ENCODE measurements at places on chromosomes 6 and 20. TPM values are rescaled to one million over a fixed set of nuclear protein-coding genes. Genes with fewer than 3 reads are reported as not detected.

The KIFC1 gene
- polyA plus RNA-seq, result 0.04 TPM

The SASH1 gene
- polyA plus RNA-seq, result 12.7 TPM

The CDKN1A gene
- 658 TPM for polyA plus RNA-seq

The ECT2L gene
- 0.19 TPM for polyA plus RNA-seq

- DNase-seq, result no peak
Observed at GRCh38 chr6:43089874-43090558, 13.9 kb downstream of the PTK7 start.

- DNase-seq, result no peak
Observed at GRCh38 chr6:170186006-170186935, 104.6 kb downstream of the DLL1 start.

DNA sequence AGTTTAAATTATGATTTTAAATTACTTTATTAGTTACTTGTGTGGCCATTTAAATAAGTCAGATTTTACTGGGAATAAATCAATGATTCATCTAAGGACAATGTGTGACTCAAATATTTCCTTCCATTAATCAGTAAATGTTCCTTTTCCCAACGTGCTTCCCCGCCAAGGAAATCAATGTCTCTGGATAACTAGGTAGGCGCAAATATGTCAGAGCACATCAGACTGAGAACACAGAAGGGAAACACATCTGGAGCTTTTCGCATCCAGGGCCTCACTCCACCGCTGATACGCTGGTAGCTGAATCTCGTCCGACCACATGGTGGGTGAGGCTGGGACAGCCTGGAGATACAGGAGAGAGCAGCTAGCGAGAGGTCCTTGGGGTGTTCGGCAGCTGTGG, 56.4 kb upstream of the RPS6KA2 start:
- no peak for DNase-seq

- no peak for DNase-seq
Observed at GRCh38 chr20:6024768-6025167, 29.1 kb downstream of the LRRN4 start.

GRCh38 chr6:13305288-13305687, 23.0 kb downstream of the TBC1D7 start:
- DNase-seq, result no peak

DNA sequence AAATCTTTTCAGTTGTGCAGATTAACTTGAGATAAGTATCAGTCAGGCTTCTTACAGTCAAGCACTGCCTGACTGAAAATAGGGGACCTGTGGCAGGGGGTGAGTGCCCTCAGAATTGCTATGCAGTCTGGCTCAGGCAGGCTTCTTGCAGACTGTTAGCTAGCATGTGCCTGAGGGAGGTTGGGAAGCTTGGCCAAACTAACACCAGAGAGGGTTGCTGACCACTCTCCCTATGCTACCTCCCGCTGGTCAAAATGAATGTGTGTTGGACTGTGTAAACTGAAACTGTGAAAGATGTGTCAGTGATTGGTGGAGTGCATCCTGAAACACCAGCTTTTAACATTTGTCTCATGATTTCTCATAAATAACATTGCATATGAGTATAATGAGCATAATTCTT, 622.3 kb upstream of the IMPG1 start:
- DNase-seq, result no peak

GRCh38 chr6:106440546-106440945, 80.0 kb downstream of the CRYBG1 start:
- DNase-seq, result no peak

DNA sequence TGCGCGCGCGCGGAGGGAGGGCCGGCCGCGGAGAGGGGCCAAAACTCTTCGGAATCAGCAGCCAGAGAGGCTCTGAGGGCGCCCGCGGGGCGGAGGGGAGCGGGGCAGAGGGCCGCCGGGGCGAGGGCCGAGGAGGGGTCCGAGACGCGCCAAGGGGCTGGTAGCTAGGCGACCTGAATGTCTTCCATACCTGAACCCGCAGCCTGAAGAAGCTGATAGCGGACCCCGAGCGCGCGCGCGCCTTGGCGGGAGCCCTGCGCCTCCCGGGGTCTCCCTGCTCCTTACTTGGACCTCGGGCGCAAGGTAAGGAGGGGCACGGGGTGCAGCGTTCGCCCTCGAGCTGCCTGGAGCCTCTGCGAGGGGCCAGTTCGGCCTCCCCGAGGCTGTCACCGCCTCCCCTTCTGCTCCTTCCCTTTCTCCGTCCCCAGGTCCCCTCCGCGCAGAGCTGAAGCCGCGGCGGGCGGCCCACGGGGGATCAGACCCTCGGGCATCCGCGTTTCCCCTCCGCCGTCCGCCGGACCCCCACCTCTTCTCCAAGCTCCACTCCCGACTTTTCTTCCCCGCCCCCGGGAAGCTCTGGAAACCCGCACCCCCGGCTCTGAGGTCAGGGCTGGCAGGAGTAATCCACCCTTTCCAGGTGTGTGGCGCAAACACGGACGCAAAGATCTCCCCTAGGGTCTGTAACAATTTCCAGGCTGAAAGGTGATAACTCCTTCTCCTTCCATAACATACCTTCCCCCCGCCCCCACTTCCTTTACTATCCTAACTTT, 13.1 kb upstream of the DEK start:
- no peak for DNase-seq

DNA sequence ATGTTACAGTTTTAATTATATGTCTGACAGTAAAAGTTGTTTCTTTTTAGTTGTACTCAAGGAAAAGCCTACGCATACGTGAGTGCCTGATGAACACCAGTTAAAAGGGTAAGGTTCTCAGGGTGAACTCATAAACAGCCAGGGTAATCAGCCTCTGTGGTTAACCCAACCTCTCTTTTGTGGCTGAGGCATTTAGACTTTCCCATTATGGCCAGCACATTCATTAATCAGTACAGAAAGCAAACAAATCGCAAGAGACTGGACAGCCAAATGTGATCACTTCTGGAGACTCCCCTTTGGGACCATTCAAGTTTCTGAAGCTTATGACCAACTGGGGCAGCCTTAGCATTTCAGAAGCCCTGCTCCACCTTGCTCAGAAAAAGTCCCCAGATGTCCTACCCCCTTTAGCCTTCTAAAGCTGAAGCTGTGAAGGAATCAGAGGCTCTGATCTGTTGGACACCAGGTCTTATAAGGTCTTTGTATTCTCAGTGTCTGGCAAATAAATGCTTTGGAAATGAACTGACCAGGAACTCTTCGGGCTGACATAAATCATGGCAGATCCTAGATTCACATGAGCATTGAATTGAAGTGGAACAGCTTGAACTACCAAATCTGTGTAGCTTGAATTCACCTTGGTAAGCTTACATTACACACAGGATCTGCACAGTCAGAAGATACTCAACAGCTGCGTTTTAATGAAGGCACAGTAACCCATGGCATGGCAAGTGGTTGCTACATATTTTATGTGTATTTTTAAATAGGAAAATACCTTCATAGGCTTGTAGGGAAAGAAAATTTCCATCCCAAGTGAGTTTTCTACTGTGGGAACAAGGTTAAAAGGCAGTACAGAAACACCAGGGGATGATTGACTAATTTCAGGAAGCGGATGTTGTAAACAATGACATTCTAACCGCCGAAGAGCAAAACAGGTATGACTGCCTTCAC, 18.7 kb downstream of the IL20RA start:
- no peak for DNase-seq

DNA sequence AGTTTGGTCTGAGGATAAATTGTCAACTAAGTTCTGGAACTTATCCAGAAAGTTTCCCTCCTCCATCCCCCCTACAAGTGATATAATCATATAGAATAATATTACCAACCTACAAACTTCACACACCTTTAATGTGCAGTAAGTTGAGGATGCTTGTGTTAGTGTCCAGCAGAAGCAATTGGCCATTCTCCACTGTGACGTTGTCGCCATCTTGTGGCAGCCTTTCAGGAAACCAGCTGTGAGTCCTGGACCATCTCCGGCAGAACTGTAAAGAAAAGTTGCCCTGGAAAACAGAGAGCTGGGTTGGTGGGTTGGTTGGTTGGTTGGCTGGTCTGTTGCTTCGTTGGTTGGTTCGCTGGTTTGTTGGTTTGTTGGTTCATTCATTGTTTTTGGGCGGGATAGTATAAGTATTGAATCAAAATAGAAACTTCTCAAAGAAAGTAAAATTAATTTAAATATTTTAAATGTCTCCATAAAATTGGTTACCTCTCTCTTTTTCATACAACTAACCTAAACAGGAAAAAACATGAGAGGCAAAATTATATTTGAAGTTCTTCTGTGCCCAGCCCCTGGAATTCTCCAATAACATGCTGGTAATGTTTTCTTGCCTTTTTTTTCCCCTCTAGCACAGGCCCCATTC, 127.5 kb downstream of the PKHD1 start:
- DNase-seq, result peak; percentile 52

GRCh38 chr20:63529180-63529860, 7.9 kb downstream of the PTK6 start:
- DNase-seq, result peak; percentile 16

- no peak for DNase-seq
Observed at GRCh38 chr6:90096818-90097217, 199.8 kb downstream of the BACH2 start.

DNA sequence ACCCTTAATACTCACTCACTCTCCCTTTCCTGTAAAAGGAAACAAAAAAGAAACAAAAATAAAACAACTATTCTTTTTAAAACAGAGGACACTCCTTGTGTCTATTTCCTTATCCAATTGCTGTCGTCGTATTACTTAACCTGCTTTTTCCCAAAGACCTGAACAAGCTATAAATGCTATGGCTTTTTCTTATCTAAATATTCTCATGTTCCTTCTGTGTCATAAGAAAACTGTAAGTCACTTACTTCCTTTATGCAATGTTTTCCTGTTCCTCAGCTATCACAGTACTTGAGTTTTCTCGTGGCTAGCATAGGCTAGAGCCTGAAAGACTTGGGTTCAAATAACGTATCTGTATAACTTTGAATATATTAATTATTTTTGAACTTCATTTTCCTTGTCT, 99.2 kb downstream of the IRAK1BP1 start:
- no peak for DNase-seq

DNA sequence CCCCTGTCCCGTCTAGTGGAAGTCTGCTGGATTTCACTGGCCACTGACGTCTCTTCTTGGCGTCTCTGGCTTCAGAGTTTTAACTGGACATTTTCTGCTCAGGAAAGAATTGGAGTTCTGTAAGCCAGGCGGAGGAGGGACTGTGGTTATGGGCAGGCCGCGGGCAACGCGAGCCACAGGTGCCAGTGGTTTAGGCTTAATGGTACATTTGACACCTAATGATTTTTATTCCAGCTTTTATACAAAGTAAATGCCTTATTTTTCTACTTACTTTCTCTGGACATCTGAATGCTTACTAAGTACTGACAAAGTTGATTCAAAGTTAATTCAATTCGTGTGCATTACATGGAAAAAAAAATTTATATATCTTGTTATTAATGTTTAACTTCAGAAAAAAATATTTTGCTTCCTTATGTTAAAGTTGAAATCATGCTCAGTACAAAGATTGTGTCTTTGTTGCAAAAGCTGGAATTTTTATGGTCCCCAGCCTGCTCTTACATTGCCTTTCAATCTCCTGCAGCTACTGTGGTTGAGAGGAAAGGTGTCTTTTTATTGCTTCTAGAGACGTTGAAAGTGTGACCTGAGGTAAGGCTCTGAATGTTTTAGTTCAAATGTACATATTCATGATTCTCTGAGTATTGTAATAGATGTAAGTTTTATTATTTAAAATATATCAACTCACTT, 231.0 kb downstream of the SMOC2 start:
- DNase-seq, result no peak

- DNase-seq, result no peak
Observed at GRCh38 chr20:60899320-60899719, 352.7 kb upstream of the CDH4 start.

DNA sequence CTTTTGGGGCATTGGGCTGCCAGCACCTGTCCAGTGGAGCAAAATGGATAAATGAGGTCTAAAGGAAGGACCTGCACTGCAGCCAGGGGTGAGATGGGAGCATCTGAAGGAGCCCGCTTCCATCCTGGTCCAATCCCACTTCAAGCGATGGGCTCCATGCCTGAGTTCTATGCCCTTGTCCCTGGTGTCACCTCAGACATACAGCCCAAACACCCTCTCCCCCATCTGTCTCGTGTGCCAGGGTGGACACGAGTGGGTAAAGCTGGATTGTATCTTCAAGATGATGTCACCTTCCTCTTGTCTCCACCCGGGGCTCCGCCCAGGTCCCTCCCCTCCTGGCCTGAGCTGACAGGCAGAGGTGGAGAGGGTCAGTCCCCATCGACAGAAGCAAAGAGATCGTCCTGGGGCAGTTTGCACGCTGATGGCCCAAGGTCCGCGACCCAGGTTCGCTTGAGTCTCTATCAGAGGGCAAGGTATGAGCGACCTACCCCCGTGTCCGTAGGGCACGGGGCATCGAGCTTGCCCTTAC, 544 bp downstream of the SMIM29 start:
- peak; percentile 62 for DNase-seq

- DNase-seq, result no peak
Observed at GRCh38 chr6:1091900-1092299, 220.0 kb upstream of the FOXQ1 start.

DNA sequence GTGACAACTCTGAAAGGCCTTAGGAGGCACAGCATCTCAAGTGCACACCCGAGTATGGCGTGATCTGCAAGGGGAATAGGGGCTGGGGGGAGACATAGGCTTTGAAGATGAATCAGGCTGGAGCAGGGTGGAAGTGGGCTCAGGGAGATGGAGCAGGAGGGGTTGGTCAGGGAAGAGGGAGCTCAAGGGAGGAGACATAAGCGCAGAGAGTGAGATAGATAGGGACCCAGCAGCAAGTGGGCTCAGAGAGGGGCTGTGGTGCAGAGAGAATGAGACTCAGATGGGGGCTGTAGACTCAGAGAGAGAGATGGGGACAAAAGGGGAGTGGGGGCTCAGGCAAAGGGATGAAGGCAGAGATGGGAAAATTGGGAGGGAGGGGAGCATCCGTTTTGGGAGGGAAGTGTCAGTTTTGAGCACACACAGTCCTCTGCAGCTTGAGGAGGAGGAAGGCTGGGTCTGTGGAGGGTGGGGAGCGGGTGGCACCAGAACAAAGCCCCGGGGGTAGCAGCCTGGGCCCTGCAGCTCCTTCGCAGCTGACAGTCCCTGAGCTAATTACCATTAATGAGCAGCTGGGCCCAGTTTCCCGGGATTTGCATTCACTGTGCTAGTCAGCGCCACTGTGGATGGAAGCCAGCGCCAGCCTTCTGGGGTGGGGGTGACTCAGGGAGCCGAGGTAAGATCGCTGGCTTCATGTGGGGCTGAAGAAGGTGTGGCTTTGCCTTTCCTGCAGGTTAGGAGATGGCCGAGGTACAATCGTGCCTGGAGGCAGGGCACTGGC, 18.7 kb downstream of the SRXN1 start:
- no peak for DNase-seq

- DNase-seq, result no peak
Observed at GRCh38 chr6:49151461-49151860, 311.6 kb downstream of the MMUT start.

DNA sequence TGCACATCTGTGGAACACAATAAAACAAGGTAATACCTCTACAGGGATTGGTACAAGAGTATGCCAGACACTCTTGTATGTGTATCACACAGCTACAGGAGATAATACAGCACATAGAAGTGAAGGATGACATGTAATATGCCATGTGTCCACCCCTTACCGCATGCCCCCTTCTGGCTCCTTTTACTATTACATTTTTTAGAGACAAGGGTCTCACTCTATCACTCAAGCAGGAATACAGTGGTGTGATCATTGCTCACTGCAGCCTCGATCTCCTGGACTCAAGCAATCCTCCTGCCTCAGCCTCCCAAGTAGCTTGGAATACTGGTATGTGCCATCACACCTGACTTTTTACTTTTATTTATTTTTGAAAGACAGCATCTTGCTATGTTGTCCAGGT, 4.2 kb upstream of the NCR3 start:
- no peak for DNase-seq

Data from heart left ventricle (tissue), 16 donors.